Activated CD4-positive, alpha-beta T cell treated with anti-CD3 and anti-CD28 coated beads, Interleukin-2, amount 10 ng/mL, durations not matched to agents 7 days and 5 days (primary cell): ENCODE measurements at places on chromosomes 1 and 21. TPM values are rescaled to one million over a fixed set of nuclear protein-coding genes. Genes with fewer than 3 reads are reported as not detected.

GRCh38 chr1:228740543-228741317 lies 5.5 kb downstream of the RHOU start:
- no peak for DNase-seq

- no peak for DNase-seq
Measured at GRCh38 chr21:33041981-33042380, 16.2 kb downstream of the OLIG2 start.

GRCh38 chr21:41071258-41072171 lies 96.4 kb upstream of the BACE2 start:
- DNase-seq, result no peak

The FCRL4 gene
- total RNA-seq, result not detected

GRCh38 chr21:17575076-17575475 lies 37.6 kb downstream of the BTG3 start:
- DNase-seq, result no peak

GRCh38 chr1:92881391-92881790 lies 49.6 kb downstream of the RPL5 start:
- no peak for DNase-seq

DNA sequence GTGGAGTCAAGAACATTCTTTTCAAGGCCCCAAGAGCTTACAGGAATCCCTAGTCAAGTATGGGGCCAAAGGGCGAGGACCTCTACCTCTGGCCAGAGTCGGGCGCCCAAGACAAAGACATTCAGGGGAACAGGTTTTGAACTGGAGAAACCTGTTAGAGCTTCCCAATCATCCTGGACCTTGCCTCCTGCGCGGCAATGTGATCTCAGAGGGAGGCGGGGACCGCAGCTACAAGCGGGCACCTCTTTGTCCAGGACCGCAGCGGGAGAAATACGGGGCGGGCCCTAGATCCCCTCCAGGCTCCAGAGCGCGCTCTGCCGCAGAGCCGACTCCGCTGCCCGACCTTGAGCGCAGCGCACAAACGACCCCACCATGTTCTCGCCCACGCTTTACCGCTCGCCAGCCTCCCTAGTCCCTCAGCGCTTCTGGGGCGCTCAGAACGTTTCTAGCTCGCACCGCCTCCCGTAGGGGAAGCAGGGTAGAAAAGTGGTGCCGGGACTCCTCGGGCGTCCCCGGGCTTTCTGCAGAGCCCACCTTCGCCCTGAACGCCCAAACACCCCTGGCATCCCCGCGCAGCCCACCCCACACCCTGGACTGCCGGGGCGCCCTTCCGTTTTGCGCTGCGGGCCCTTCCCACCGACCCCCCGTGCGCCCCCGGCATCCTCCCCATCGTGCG lies 28.1 kb downstream of the RABIF start:
- DNase-seq, result peak; percentile 27

DNA sequence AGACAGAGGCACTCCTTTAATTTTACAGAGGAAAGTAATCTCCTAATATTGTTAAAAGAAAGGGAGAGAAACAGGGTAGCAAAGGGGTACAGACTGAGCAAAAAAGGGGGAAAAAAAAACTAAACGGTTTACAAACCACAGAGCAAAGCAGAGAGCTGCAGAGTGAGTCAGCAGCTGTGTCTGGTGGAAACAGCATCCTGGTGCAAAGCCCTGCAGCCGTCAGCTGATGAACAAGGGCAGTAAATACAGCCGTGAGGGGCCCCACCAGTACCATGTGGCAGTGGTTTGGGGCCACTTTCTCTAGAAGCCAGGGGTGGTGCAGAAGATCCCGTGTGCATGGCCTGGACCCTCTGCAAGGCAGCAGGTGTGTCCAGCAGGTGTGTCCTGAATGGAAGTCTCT lies 111.3 kb downstream of the ERG start:
- peak; percentile 12 for DNase-seq

The PROX1 gene
- 0.02 TPM for total RNA-seq

GRCh38 chr1:109570414-109570813 lies 22.0 kb downstream of the GNAI3 start:
- DNase-seq, result no peak
